ENCODE measurements at places on chromosomes 1 and 21. TPM values are rescaled to one million over a fixed set of nuclear protein-coding genes. Genes with fewer than 3 reads are reported as not detected.

OR2T33 gene
- 0.41 TPM for polyA plus RNA-seq

DPT gene
- 5.5 TPM for polyA plus RNA-seq

FCGR1A gene
- 24.0 TPM for polyA plus RNA-seq

- no peak overlapping the region for H3K4me3 ChIP-seq
- H3K27ac ChIP-seq = no peak overlapping the region
- no peak for DNase-seq
- no peaks in the 10 kb centered on the region for H3K4me1 ChIP-seq
- H3K36me3 ChIP-seq = no peaks in the 10 kb centered on the region
These were observed 70.3 kb upstream of the JAK1 start for GRCh38 chr1:65036570-65037051.

- no peaks in the 10 kb centered on the region for H3K27me3 ChIP-seq
- H3K4me3 ChIP-seq = no peak overlapping the region
- no peak for DNase-seq
- H3K4me1 ChIP-seq = no peaks in the 10 kb centered on the region
- H3K36me3 ChIP-seq = no peaks in the 10 kb centered on the region
These were observed 157.7 kb upstream of the COL11A1 start for GRCh38 chr1:103266036-103266435.

GRCh38 chr1:61670016-61670415 is 54.9 kb downstream of the TM2D1 start:
- no peak for DNase-seq
- H3K4me3 ChIP-seq = no peak overlapping the region

GRCh38 chr1:207331354-207332313 is 10.2 kb downstream of the CD55 start:
- H3K27me3 ChIP-seq = no peaks in the 10 kb centered on the region
- peaks cover under 1% of the 10 kb centered on the region for H3K36me3 ChIP-seq
- no peak overlapping the region for H3K4me3 ChIP-seq

DNA sequence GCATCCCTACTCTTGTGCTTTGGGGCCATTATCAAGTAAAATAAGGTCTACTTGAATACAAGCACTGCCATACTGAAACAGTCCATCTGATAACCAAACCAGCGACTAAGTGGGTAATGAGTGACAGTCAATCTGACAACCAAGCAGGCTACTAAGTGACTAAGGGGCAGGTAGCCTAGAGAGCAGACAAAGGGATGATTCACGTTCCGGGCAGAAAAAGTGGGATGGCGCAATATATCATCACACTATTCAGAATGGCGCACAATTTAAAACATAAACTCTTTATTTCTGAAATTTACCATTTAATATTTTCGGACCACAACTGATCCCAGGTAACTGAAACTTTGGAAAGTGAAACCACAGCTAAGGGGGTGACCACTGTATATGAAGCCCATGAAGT is 17.7 kb downstream of the NGF start:
- no peaks in the 10 kb centered on the region for H3K36me3 ChIP-seq
- H3K27me3 ChIP-seq = no peaks in the 10 kb centered on the region
- H3K4me1 ChIP-seq = no peaks in the 10 kb centered on the region
- H3K4me3 ChIP-seq = no peak overlapping the region
- no peak overlapping the region for H3K27ac ChIP-seq
